ENCODE measurements at places on chromosomes 4 and X.

DNA sequence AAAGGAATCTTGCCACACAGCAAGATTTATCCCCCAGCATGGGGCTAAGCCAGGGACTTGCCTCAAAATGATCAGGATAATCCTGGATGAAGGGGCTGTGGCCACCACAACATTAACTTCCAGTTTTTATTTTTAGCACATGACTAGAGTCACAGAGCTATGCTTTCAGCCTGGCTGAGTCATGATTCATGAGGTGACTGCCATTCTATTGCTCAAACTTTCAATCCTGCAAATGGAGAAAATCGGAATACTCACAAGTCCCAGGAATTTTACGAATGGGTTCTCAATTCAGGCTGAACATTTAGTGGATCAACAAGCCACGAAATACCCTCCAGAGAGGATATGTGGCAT lies 70.7 kb upstream of the HPGD start:
- no peak for DNase-seq

- no peak for DNase-seq
Measured at GRCh38 chr4:151882072-151882803, 121.4 kb upstream of the GATB start.

DNA sequence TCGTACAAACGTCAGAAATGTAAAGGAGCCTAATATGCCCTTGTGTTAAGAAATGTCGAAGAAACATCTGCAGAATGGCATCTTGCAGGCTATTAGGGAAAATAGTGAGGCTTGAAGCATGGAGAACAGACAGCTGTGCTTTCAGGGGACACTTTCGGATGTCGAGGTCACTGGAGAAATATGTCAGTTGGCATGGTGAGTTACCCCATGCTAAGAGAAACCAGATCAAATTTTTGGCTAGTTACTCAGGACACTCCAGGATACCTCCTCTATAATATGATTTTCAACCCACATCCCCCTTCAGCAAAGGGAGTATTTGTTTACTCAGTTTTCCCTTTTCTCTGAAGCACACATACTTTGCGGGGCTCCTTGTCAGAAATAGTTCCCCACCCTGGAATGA lies 171.4 kb downstream of the GPC3 start:
- no peak for DNase-seq

DNA sequence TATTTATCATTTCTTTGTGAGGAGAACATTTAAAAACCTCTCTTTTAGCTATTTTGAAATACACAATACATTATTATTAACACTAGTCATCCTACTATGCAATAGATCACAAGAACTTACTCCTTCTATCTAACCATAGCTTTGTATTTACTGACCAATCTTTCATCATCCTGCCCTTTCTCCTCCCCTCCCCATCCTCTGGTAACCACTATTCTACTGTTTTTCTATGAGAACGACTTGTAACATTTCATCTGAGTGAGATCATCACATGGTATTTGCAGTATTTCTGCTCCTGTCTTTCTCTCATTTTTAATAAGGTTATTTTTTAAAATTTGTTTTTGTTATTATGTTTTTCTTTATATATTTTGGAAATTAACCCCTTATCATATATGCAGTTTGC lies 331.8 kb downstream of the TEX13C start:
- DNase-seq = no peak

GRCh38 chr4:177546745-177547144 lies 104.5 kb upstream of the AGA start:
- no peak for DNase-seq

DNA sequence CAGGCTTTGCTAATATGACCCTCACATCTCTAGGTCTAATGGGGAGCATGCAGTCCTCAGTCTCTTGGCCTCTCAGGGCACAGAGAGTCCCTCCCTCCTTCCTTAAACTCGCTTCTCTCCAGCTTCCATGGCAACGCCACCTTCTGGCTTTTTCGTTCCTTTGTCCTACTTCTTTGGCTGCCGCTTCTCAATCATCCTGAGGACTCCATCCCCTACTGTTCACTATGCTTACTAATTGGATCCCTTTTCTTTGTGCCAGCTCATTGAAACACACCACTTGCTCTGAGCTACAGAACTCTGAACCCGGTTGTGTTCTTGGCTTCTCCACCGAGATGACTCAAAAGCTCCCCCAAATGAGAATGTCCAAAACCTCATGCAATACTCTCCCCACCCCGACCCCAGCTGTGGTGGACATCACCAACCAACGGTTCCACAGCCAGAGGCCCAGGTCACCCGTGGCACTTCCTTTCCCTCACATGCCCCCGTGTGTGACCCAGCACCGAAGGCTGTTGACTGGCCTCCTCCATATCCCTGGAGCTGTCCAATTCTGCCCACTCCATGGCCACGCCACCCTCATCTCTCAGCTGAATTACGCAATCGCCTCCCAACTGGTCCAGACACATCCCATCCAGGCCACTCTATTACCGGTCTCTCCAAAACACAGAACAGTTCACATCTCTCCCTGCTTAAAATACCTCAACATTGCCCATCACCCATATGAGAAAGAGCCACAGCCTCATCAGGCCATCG lies 34.7 kb downstream of the CRMP1 start:
- no peak for DNase-seq

- no peak for DNase-seq
Measured at GRCh38 chr4:157741642-157742041, 431.2 kb downstream of the GASK1B start.

DNA sequence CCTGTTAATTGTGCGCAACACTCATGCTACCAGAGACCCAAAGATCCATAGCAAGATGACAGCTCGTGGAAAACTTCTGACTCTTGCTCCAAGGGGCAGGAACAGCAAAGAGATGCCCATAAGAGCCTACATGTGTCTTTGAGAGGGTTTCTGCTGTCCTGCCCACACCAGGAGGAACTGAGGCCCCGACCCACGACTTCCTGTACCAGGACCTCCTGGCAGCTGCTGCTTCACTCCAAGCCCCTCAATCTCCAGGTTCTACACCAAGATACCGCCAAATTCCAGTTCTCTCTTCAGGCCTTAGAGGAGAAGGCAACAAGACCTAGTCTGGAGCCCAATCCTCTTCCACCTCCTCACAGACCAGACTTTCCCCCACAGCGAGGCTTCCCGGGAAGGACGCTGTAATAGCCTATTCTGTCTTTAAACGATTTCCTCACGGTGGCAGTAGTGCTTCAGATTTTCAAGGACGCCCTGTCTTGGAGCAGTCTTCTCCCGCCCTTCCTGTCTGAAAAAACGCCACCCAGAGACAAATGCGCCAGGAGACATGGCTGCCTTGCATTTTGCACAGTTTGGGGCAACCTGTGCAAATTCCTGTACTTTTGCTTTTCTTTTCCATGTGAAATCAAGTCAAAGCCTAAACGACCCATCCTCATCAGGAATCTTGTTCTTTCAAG lies 230.2 kb upstream of the STK26 start:
- DNase-seq = no peak

- DNase-seq = no peak
Measured at GRCh38 chr4:86596807-86597206, 2.7 kb downstream of the PTPN13 start.

- DNase-seq = no peak
Measured at GRCh38 chr4:37224854-37225253, 19.7 kb upstream of the NWD2 start.
